ENCODE measurements at places on chromosomes 7 and 10.

DNA sequence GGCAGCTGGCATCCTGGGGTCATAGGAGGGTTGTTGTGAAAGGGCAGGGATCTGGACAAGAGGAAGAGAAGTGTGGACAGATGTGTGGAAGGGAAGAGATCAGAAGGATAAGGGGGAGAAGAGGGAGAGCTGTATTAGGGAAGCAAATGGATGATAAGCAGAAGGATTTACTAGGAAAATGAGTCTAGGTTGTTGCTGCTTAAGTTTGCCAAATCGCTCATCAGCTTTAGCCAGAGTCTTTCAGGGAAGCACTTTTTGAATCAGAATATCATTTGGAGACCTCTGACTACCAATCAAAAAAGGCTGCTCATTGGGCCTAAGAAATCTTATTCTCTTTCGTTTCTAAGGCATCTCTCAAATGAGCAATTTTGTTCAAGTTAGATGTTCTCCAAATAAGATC is 2.6 kb upstream of the CSGALNACT2 start:
- no peak for DNase-seq

DNA sequence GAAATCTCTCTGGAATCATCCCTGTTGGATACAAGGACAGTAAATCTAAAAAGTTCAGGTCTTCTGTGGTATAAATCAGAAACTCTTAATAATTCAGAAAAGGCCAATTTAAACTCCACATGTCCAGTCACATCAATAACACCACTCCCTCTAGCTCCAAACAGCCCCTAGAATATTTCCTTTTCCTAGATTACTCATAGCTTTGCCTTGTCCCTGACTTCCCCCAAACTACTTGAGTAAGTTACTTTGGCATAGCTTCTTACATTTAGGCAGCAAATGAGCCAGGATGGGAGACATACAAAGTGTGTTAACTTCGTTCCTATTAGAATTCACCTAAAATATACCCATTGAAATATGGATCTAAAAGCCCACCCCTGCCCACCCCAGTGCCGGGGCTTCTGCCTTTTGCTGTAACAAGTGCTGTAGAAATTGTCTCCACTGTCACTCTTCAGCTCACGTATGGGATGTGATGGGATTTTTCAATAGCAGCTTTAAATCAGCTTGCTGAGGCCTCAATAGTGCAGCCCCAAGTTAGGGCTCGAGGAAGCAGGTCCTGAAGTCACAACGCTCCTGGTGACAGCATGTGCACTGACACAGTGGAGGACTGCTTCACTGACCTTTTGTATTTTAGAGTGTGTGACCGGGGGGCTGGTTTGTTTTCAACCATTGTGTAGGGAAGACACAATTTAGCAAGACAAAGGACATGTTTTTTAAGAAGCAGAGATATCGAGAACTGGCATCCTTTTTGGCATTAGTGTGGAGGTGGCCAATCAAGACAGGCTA is 218.2 kb upstream of the KMT2E start:
- DNase-seq, result no peak

GRCh38 chr10:3528823-3529403 is 256.1 kb downstream of the KLF6 start:
- DNase-seq, result no peak

DNA sequence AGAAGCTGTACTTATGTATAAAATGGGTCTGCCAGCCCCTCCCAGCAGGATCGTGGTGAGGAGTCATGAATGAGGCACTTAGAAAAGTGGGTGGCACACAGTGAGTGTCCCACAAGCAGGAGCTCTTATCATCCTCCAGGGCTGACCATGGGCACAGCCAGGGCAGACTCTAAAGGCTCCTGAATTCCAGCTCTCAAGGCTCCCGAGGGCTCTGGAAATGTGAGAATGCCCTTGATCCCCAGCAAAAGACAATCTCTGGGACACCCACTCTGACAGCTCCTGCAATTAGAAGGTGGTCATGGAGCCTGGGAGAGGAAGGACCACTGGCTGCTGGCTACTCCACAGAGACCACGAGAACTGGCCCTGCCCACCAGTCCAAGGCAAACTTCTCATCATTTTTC is 1.6 kb downstream of the VSTM4 start:
- DNase-seq, result no peak

All from GM18507 (cell line).